ENCODE measurements at places on chromosomes 6 and 20.

GRCh38 chr6:57024775-57025174 lies 21.7 kb upstream of the KIAA1586 start:
- no peak for DNase-seq

GRCh38 chr20:9912858-9913434 lies 74.1 kb upstream of the PAK5 start:
- no peak for DNase-seq

GRCh38 chr20:60485012-60485760 lies 527.0 kb downstream of the CDH26 start:
- DNase-seq = no peak

DNA sequence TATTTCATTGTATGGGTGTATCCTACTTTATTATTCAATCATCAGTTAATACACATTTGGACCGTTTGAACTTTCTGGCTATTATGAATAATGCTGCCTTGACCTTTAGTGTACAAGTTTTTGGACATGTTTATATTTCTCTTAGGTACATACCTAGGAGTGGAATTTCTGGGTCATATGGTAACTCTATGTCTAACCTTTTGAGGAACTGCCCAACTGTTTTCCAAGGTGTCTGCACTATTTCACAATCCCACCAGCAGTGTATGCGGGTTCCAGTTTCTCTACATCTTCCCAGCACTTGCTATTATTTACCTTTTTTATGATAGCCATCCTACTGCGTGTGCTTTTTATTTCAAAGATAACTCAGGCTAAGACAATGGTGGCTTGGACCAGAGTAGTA lies 14.3 kb upstream of the SLC13A3 start:
- DNase-seq = no peak

GRCh38 chr6:118146584-118146983 lies 239.5 kb downstream of the SLC35F1 start:
- no peak for DNase-seq

DNA sequence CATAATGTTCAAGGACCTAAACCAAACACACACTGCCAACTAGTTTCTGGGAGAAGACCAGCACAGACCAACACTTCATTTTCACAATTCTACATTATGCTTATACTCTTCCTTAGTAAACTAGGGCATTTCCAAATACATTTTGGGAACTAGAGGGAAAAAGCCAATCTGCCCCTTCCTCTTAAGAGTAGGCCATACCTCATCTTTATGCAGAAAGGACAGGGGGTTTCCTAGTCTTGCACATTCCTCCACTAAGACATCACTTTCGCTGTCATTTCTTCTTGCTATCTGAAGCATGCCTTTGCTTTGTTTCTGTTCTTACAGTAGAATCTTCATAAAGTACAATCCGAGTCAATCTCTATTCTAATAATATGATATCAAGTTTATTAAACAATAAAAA lies 105.7 kb downstream of the SMLR1 start:
- no peak for DNase-seq

- no peak for DNase-seq
These were observed 27.3 kb upstream of the STX16 start for GRCh38 chr20:58623579-58624473.

DNA sequence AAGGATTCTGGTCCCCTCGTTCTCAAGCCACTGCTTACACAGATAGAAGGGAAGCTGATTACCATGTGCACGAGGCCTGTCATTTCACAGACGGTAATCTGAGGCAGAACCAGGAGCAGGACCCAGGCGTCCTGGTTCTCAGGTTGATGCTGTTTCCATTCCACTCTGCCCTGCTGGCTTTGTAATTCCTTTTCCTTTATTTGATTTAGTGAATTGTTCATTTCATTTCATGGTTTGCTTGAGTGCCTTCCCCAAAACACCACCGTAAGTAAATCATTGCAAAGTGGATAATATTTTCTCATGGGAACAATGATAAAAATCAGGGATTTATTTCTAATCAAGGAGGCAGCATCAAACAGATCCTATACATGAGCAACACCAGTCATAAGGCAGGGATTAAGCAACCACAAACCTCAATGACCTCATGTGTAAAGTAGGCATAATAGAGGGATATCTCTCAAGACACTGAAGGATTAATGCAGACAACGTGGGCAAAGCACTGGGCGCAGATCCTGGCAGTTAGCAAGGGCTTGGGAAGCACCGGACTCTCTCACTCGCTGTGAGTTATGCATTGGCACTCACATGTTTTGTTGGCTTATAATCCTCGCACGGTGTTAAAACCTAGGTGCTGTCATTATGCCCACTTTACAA lies 229.5 kb upstream of the FOXQ1 start:
- no peak for DNase-seq

DNA sequence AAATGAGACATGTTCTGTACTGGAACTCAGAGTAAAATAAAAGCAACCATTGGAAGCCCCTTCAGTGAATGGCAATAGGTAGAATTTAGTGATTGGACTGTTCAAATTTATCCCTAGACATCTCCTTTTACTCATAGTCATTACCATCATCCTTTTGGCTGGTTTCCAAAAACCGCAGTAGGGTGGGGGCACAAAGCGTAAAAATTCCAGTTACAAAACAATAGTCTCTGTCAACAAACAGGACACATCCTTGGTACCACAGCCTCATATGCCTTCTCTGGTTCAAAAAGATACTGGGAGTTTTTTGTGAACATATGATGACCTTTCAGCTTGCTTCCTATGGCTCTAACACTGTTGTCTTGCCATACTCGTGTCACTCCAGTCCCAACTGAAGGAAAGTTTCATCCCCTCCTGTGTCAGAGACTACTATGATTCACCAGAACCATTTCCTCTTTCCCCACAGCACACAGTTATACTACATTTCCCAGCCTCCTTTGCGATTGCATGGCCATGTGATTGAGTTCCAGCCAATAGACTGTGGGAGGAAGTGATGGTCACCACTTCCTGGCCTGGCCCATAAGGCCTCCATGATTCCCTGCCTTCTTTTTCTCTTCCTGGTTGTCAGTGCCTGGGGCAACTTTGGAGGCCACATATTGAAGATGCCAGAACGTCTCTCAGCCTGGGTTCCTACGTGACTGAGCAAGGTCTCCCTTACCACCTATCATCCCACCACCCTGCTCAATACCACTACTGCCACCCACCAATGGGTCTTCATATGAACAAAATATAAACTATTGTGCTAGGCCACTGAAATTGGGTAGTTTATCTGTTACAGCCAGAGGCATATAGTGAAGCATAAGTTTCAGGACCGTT lies 162.4 kb downstream of the ID4 start:
- no peak for DNase-seq

- DNase-seq = no peak
These were observed 17.7 kb upstream of the PARD6B start for GRCh38 chr20:50713657-50714101.

DNA sequence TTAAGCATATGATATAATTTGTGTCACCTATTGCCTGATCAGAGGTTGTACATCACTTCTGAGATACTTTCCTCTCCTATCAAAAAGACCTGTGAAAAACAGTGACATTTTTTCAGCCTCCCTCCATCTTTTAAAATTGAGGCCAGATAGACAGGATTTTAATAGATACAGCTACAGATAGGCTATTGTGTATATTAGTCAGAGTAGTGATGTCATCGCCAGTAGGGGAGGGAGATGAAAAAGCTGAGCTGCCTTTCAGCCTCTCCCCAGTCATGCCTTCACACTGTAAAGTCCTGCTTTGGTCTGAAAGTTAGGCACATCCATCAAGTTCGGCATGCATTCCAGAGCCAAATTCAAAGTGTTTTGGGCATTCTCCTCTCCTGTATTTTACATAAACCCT lies 7.9 kb upstream of the PABPC1L start:
- no peak for DNase-seq

GRCh38 chr6:84242265-84242664 lies 14.8 kb upstream of the CEP162 start:
- DNase-seq = no peak

- DNase-seq = no peak
These were observed 196.3 kb downstream of the FUT9 start for GRCh38 chr6:96212066-96212465.
